ENCODE measurements at places on chromosomes 1 and 21. TPM values are rescaled to one million over a fixed set of nuclear protein-coding genes. Genes with fewer than 3 reads are reported as not detected.

The KCNA2 gene
- total RNA-seq = 0.02 TPM

The FMO2 gene
- total RNA-seq = not detected

The HES2 gene
- 3.9 TPM for total RNA-seq

The CRP gene
- total RNA-seq = not detected

The ASCL5 gene
- total RNA-seq = not detected

The LCA5L gene
- 2.7 TPM for total RNA-seq

The KRTAP10-4 gene
- not detected for total RNA-seq

GRCh38 chr1:219555031-219555692 is 57.7 kb downstream of the ZC3H11B start:
- peak; percentile 24 for DNase-seq

DNA sequence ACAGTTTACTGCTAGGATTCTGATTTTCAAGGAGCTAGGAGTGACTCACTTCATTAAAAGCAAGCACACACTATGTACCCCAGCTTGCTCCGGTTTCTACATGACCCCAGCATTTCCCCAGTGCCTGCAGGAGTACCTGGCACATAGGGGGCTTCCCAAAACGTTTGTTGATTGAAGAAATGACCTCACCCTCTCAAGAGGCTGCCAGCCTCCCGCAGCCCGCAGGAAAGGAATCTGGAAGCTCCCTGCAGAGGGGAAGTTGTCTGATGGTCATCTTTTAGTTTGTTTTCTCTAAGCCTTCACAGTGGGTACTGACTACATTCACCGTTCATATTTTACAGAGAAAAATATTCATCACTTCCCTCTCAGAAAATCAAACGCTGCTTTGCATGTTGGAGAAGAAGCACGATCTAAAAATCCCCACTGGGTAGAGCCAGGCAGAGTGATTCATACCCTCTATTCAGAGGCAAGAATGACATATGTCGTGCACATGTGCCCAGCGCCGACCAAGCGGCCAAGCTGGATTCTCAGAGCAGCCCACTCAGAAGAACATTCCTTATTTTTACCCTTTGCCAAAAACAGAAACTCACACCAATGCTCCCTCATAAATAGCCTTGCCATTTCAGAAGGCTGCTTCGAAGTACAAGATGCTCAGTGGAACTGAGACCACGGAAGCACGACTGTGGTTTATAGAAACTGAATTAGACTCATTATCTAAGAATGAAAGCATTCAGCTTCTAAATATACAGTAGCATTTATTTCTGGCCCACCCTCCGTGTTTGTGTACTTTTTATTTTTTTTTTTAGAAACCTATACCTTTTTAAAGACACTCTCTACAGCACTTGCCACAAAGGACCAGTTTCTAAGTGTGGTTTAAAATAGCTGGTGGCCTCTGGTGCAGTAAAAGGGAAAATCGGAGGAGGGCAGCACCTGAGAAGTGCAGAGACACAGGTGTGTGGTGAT is 143.2 kb downstream of the MIS18A start:
- peak; percentile 21 for DNase-seq

GRCh38 chr1:183114441-183114840 is 71.6 kb upstream of the LAMC2 start:
- DNase-seq = no peak

- DNase-seq = no peak
Measured at GRCh38 chr1:39165049-39165448, 39.4 kb upstream of the MACF1 start.

DNA sequence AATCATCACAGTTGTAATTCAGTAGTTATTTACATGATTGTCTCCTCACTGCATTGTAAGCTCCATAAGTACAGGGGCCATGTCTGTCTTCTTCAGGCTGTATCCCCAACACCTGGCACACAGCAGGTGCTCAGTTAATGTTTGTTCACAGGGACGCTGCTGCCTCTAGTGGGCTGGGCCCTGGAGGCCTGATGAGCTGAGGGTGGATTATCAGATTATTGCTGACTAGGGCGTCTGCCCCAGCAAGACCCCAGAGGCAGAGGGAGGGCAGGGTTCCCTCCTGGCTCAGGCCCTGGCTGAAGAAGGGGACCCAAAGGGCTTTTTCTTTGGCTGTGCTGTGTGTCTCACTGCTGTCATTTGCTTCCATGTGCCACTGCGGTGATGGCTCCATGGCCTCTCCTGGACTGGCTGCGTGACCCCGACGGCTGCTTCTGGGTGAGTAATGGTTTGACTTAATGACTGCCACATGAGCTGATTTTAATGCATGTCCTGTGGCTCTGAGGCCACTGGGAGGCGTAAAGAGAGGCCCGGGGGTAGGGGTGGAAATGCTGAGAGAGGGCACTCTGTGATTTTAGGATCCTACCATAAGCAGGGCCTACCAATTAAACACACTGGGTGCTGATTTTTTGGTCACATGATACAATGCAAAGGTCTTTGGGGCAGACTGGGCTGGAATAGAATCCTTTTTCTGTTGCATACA is 20.8 kb upstream of the EPB41 start:
- DNase-seq = no peak

- peak; percentile 85 for DNase-seq
Measured at GRCh38 chr1:211135342-211135950, 1.5 kb upstream of the KCNH1 start.

DNA sequence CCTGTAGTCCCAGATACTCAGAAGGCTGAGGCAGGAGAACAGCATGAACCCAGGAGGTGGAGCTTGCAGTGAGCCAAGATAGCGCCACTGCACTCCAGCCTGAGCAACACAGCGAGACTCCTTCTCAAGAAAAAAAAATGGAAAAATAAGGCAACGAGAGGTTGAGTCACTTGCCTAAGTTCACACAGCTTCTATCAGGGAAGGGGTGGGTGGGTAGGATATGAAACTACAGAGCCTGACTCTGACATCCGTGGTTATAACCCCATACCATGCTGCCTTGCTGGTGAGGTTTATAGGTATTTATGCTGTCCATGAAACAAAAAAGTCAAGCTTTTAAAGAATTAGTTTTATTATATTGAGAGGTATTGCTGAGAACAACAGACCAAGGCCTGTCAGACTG is 61.5 kb upstream of the RAB4A start:
- DNase-seq = no peak

DNA sequence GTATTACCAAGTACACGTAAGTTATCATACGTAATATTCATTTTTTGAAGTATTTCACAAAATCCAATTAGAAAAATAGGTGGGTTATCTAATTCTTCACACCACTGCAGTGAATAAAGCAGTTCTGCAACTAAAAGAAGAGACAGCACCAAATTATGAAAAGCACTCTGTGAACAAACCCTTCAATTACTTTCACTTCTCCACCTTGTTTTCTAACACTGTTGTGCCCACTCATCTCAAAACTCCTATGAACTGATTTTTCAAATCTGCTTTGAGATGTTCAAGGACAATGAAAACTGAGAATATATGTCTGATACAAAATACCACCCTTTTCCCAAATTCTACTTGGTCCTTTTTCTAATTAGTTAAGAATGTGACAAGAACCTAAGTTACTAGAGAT is 39.4 kb downstream of the LTN1 start:
- DNase-seq = no peak

DNA sequence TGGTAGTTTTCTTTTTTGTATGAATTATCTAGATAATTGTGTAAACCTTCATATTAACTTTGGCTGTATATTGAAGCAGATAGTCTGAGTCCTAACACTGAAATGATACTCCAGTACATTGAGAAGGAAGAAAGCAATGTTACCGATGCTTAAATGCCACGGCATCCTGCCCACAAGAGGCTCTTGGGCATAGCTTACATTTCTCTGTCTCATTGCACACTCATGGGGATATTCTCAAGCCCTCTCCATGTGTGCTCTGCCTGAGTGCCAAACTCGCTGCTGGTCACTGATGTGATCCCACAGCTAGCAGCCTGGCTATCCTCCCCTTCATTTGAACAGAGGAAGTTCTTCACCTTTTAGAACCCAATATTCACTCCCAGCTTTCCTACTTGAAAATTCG is 179.4 kb downstream of the TGFB2 start:
- no peak for DNase-seq

DNA sequence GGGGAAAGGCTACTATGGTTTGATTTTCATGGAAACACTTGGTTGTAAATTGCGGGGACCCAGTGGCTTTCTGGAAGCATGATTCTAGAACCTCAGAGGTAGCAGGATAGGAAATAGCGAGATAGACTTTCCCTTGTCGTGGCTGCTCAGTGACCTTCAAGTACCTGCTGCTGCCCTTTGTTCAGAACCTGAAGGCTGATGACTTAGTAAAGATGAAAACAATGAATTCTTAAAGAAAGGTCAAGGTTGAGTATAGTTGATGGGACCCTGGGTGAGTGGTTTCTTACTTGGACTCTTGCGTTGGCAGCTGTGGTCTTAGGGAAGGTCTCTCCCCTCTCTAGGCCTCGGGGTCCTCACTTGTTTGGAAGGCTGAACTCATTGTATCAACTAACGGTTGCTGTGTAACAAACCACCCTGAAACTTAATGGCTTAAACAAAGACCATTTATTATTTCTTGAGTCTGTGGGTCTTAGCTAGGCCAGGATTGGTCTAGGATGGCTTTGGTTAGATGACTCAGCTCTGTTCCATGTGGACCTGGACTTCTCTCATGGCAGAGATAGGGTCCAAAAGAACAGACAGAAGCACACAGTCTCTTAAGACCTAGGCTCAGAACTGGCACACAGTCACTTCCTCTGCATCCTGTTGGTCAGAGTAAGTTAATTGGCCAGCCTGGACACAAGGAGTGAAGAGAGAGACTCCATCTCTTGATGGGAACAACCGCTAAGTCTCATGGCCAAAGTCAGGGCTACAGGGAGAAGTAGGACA is 89.2 kb upstream of the SELENON start:
- no peak for DNase-seq

DNA sequence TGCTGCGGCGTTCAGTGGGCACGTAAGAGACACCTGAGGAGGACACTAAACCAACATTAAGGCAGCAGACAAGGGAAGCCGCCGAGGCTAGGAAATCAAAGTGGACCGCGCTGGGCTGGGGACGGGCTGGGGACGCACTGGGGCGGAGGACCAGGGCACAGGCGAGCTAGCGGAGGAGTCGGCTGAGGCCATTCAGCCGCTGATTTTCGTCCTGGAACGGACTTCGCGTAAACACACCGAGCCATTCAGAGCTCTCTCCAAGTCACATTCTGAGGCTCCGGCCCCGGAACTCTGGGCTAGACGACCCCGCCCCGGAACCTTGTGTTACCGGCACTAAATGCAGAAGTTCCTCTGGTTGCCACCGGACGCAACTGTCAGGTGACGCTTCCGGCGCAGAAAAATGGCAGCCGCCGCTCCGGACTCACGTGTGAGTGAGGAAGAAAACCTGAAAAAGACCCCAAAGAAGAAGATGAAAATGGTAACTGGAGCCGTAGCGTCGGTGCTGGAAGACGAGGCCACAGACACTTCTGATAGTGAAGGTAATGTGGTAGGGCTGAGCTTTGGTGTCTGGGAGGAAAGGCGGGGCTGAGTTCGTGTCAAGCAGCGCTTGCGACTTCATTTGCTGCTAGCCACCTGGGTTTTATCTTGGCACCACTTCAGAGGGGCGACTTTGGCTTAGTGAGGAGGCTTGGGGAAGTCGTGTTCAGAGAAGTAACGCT is at the start of gene RRP15:
TSS of gene RRP15 (plus strand) at position 377 of the 719 bp plus-strand sequence. CDS start at position 401, 24 bp downstream.
- DNase-seq = peak; percentile 84

DNA sequence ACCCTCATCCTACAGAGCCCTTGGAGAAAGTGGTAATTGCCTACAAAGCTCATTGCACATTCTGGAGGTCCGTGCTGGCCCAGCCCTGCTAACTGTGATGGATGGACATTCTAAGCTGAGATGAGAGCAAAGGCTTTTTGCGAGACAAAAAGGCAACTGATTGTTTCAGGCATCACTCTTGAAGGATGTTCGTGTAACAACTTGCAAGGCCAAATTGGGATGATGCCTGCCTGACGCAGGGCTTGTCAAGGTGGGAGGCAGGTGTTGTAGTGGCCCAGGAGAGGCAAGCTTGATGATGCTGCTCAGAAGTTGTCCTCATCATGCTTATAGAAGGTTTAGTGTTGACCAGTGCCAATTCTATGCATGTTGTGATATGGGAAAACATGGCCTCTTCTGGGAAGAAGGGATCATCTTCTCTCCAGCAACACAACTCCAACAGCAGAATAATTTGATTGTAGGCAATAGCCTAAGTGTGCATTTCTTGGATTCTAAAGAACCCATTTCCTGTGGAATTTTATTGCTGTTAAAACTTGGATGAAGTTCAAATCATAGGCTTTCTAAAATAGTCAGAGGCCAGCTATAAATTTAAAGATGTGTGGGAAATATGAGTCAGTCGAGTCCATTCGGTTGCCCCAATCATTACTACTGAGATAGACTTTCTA is 102.5 kb upstream of the COA6 start:
- DNase-seq = peak; percentile 59
